Stimulated activated naive CD8-positive, alpha-beta T cell treated with anti-CD3 and anti-CD28 coated beads, Interleukin-15, amount 100 ng/mL, for 72 hours (primary cell): ENCODE measurements at places on chromosomes 16 and 17.

GRCh38 chr16:13920510-13920818 is 510 bp downstream of the ERCC4 start:
- no peak for DNase-seq

GRCh38 chr17:37614391-37614790 is 5.2 kb upstream of the SYNRG start:
- DNase-seq: no peak

GRCh38 chr17:4602041-4602440 is 17.7 kb downstream of the SMTNL2 start:
- no peak for DNase-seq

DNA sequence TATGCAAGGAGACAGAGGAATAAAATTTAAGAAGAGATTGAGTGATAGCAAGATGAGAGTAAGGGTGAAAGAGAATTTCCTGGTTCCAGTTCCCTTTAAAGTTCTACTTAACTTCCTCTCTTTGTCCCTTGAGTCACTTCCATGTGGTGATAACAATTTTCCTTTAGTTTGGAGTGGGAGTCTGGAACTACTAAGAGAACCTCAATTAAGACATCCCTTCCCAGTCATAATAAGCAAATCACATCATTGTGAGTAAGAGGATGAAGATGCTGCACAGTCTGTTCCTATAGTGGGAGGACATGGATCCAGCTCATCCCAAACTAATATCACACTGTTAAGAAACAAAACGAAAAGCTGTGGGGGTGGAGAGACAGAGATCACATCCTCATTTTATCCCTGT is 24.4 kb downstream of the TBX21 start:
- no peak for DNase-seq

DNA sequence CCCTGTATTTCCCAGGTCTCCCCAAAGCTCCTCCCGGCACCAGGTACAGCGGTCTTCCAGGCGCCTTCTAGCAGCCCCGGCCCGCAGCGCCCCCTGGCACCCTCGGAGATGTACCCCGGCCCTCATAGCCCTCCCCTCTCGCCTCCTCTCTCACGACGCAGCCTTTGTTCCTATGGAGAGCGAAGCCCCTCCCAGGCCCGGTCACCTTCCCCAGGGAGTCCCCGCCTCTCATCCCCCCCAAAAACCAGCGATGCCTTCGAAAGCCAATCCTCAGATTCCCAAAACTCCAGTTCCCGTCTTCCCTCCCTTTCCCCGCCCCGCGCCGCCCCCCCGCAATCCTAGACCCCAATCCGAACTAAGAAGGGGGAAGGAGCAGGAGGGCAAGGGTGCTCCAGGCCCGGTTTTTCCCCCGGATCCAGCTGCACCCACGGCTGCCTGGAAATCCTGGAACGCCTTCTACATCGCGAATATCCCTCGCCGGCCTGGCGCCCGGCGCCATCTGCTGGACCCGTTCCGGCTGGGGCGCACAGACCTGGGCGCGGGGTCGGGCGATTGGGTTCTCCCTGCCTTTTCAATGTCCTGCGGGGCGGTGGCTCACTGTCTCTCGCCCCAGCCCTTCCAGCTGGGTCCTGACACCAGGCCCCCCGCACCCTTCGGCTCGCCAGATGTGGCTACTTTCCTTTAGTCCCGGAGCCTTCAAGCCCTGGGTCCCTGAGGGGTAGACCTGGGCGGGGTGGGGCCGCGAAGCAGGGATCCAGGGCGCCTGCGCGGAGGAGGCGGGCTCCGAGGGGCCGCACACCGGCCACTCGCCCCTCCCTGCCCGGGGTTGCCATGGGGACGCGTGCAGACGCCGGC is at the start of gene DNAH2:
Gene DNAH2 (plus strand): TSS at position 844 of the 855 bp plus-strand sequence. CDS start 1,991 bp downstream, outside the sequence.
- DNase-seq: peak; percentile 53

- no peak for DNase-seq
Observed at GRCh38 chr17:16435925-16436886, 20.8 kb downstream of the TRPV2 start.

DNA sequence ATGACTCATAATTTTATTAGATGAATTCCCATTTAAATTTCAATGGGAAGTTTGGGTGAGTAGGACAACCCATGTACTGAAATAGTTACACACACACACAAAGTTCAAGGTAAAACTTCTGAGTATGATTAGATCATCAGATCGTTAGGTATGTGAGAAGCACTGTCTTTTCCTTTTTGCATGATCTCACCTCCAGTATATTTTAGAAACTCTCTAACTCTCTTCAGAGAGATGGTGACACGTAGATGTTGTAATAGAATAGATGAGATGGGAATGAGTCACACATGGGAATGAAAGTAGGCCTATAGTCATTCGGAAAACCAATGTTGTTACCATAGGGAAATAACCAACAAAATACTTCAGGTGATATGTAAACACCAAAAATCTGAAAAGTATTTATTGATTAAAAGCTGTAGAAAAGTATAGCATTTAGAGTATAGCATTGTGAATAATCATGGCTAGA is 22.2 kb downstream of the KRT23 start:
- DNase-seq: no peak

DNA sequence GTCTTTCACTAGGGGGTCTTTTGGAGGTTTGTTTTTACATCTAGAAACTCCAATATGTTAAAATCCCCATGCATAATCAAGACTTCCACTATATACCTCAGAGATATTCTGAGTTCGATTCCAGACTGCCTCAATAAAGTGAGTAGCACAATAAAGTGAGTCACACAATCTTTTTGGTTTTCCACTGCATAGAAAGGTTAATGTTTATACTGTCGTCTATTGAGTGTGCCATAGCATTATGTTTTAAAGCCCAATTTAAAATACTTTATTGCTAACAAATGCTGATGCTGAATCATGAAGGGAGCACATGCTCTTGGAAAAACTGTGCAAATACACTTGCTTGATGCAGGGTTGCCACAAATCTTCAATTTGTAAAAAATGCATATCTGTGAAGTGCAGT is 227.5 kb upstream of the ZFHX3 start:
- DNase-seq: no peak

GRCh38 chr16:26569793-26570192 is 496.9 kb upstream of the C16orf82 start:
- peak; percentile 18 for DNase-seq

GRCh38 chr17:46026166-46027047 is 27.4 kb downstream of the STH start:
- no peak for DNase-seq

DNA sequence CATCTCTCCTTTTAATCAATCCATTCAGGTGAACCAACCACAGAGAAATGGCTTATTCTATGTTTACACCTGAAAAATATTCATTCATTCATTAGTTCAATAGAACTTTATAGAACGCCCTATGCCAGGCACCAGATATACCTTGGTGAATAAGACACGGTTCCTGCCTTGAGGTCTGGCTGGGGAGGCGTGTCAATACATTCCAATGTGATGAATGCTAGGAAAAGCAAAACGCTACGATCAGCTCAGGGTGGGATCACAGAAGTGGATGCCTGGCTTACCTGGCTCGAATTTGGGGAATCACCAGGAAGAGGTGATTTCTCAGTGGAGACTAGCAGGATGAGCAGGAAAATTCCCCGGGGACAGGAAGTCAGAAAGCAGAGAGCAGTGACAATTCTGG is 17.5 kb upstream of the WFIKKN2 start:
- no peak for DNase-seq

DNA sequence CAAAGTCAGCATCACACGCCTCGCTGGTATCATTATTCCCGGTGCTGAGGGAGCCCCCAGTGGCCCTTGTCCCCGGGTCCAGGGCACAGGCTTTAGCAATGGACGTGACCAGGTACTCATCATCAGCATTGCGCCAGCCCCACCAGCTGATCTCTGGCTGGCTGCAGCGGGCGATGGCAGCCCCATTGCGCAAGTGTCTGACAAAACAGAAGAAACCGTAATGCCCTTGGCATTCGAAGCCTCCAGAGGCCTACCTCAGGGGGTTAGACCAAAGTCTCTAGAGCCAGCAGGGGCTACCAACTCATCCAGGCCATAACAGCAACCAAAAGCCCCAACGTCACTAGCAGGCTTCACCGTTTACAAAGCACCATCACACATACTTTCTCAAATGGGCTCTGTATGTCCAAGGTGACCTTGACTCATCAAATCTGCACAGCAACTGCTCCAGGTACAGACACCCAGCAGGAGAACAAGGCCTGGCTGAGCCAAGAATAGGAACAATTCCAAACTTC is 7.3 kb downstream of the MTMR4 start:
- no peak for DNase-seq
